ENCODE measurements at places on chromosomes 11 and 22.

GRCh38 chr11:107438148-107438547 lies 19.5 kb downstream of the CWF19L2 start:
- DNase-seq = no peak

DNA sequence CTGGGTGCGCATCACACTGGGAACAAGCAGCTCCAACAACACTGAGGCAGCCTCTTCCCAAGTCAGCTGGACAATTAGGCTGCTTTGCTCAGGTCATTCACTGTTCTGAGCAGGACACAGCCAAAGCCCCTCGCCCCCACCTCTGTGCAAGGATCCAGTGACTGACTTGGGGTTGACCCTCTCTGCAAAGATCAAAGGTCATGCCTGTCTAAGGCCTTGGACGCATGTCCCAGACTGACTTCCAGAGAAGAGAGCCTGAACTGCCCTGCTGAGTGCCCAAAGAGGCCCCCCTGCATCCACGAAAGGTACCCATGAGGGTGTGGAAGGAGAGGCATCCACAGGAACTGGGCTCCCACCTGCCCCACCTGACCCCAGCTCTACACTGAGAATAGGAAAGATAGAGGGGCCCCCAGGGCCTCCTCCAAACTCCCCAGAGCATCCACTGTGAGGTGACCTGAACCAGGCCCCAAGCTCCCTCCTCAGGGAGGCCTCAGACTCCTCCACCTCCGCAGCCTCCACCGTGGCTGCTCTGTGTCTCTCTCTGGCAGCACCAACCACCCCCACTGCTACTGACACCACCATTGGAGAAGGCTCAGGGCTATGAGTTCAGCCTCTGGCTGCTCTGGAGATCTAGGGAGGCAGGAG lies 53.5 kb downstream of the IGLL5 start:
- no peak for DNase-seq

DNA sequence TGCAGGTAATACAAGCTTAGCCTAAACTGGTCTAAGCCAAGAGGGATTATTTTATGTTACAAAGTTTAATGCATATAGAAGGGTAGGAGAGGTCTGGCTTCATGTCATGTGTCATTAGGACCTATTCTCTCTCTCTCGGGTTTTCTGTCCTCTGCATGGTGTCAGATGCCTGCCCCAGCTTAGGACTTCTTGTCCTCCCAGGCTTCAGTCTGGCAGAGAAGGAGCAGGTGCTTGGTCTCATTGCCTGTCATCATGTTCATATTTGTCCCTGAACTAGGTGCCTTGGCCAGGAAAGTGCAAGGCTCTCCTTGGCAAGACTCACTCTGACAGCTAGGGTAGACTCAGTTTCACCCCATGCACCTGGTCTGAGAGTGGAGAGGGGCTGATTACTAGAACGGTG lies 126.3 kb downstream of the ADAMTS15 start:
- DNase-seq = no peak

- peak; percentile 57 for DNase-seq
Measured at GRCh38 chr22:45413368-45414211, at the start of the genes RIBC2 and SMC1B. Gene RIBC2 (plus strand): TSS chr22:45413693. CDS start chr22:45413887, 194 bp downstream. Gene SMC1B (minus strand): TSS chr22:45413599. CDS start chr22:45413567, 32 bp downstream.

DNA sequence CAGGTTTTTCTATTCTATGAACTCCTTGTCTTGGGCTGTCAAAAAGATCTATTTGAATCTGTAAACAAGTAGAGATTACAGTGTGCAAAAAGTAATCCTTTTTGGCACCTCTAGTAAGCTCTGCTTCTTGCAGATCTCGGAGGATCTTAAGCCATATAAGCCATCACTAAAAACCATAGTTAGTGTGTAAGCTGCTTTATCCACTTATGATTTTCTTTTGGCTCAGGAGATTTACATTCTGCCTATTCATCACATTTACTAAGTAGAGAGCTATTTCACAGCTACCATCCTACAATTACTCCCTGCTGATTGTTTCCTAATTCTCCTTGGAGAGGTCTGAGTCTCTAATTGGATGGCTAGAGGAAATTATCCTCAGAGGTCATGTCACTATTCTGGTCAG lies 385.7 kb downstream of the AASDHPPT start:
- DNase-seq = no peak

DNA sequence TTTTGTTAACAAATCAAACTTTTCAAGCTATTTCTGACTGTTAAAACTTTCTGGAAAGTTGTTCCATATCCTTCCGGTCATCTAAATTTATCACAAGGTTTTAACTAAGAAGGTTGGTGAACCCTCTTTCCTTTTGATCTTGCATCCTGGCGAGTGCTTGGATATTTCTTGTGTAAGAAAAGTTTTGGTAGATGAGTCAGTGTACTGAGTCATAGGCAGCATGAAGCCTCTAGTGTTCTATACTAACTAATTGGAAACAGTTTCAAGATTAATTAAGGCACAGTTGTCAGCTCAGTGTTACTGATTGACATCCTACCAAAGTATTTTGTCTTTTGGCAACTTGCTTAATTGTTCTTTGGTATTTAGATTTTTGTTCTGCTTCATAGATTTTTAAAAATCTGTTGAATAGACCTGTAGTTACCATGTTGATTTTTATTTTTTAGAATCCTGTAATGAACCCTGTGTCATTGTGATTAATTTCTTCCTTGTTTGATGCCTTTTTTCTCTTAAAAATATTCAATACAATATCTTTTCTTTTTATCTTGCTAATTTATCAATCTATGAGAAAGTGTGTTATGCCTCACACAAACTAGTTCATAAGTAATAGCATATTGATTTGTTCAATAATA lies 38.0 kb downstream of the METTL15 start:
- DNase-seq = no peak

DNA sequence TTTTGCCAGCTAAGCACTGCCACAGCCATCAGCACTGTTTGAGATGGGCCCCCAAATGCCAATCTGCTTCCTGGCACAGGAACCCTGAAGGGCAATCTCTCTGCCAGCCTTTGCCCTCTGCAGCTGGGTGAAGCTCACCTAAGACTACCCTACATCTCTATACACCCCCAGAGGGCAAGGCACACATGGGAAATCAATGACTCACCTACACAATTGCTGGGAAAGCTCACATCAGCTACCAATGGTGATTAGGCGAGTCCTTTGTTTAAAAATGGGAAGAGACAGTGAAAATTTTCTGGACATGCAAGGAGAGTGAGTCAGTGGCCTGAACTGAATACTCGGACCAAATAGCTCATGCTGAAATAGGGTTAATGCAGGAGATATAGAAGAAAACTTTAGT lies 12.6 kb upstream of the PRDM11 start:
- DNase-seq = no peak

GRCh38 chr11:12801976-12802375 lies 127.8 kb downstream of the TEAD1 start:
- no peak for DNase-seq

- DNase-seq = no peak
Measured at GRCh38 chr11:125457814-125458343, 38.2 kb downstream of the FEZ1 start.

GRCh38 chr11:26439854-26440253 lies 107.9 kb downstream of the ANO3 start:
- no peak for DNase-seq

DNA sequence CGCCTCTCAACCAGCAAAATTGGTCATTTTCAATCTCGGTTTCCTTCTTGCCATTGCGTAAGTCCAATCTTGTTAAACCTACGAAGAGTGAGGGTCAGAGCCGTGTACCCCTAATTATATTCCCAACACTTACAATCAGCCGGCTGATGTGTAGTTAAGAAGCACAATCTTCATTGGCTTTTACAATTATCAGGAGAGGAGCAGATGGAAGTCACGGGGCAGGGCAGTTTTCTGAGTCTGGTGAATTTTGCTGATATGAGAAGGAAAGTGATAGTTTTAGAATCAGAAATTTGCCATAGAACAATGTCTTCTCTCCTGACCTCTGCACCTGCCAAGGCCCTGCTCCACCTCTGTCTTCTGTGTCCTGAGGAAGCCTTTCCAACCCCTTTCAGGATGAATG lies 35.0 kb upstream of the ATXN10 start:
- DNase-seq = no peak

- no peak for DNase-seq
Measured at GRCh38 chr11:134647066-134647743, 235.2 kb upstream of the B3GAT1 start.

- no peak for DNase-seq
Measured at GRCh38 chr11:96986516-96986915, 596.7 kb downstream of the JRKL start.

- peak; percentile 39 for DNase-seq
Measured at GRCh38 chr11:3905080-3905953, 49.9 kb downstream of the STIM1 start.
